ENCODE measurements at places on chromosomes 1 and 21.

DNA sequence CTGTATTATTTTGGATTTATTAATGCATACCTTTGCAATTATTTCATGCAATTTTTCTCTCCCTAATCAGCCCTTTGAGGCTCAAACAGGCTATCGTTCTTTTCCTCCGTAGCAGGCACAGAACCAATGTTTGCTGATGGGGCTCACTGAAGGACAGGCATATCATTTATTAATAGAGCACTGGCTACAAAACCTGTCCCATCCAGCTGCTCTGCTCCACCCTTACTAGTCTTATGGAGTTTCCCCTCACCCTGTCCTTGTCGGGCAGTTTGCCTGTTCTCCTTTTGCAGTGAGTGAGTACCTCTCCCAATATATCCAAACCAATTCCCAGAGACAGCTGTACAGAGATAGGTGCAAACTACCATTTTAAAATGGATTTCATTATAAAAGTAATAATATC is 16.6 kb upstream of the FCAMR start:
- DNase-seq = no peak

GRCh38 chr1:40153073-40153770 is 8.0 kb upstream of the RLF start:
- peak; percentile 81 for DNase-seq

DNA sequence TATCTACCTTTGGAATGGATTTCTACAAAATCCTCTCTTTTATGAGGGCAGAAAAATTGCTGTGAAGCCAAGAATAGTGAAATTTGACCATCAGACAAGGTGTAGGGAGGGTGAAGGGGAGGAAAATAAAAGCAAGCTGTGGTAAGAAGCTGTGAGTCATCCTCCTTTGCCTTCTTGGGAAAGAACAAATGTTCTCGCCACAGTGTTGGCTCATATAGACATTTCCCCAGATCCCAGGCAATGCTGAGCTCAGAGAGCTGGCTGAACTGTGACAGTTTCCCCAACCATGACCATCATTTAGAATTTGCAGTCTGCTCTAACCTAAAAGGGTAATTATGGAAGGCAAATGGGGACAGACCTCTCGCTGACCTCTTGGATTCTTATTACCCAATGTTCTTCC is 235.4 kb downstream of the PBX1 start:
- peak; percentile 96 for DNase-seq

DNA sequence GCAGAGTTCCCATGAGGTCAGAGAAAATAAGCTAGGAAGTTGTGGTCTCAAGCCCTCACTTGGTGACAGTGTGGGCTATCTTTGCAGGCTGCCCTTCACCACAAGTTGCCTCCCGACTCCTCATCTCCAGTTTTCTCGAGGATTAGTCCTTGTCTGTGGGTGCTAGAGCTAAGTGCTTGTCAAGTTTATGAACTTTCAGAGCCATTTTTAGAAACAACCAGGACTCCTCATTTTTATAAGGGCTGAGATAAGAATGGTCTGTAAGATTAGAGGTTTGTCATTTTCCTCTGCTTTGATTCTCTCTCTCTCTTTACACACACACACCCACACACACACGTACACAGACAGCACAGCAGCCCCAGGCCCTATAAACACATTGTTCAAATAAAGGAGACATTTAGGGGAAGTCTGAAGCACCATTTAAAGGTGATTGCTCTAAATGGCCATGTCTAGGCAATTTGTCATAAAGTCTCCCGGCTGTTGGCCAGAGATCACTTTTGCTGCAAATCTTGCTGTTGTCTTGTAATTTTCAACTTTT is 127.2 kb downstream of the LACTBL1 start:
- DNase-seq = no peak

DNA sequence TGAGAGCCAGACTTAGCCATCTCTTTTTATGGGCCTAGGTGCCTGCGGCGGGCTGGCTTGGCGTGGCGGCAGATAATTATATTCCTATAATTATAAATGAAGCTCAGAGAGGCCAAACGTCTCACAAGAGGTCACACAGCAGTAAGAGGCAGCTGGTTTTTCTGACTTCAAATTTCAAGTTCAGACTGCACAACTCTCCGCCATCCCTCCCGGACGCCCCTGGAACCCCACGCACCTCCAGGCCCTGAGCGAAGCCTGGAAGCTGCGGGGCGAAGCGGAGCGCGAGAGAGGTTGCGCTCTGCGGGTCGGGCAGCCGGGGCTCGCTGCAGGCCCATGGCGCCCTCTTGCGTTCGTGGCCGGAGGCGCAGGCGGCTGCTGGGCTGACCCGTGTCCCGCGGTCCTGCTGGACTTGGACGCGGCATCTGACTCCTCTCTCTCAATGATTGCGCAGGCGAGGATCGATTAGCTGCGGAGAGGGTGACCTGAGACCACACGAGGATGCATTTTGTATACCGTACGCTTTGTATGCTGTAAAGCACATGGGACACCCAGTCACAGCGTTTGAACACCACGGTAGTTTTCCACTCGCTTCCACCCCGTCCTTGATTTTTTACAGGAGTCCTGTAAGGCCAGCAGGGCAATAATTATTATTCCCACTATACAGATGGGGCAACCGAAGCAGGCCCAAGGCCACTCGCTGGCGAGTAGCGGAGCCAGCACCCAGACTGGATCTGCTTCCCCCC is 272.7 kb downstream of the FOXD2 start:
- DNase-seq = peak; percentile 44
